Spinal cord (tissue), 10 donors: ENCODE measurements at places on chromosomes 2 and 18.

DNA sequence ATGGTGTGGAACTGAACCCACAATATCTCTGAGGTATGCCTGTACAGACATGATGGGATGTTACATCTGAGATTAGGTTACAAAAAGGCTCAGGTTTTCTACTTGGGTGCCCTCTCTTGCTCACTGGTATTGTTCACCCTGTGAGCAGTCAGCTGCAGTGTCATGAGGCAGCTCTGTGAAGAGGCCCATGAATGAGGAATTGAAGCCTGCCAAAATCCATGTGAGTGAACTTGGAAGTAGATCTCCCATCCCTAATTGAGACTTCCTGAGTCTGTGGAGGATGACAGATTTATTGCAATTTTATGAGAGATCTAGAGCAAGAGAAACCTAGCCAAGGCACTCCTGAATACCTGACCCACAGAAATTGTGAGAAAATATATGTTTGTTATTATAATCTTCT is 404.9 kb upstream of the ZEB2 start:
- DNase-seq = no peak

DNA sequence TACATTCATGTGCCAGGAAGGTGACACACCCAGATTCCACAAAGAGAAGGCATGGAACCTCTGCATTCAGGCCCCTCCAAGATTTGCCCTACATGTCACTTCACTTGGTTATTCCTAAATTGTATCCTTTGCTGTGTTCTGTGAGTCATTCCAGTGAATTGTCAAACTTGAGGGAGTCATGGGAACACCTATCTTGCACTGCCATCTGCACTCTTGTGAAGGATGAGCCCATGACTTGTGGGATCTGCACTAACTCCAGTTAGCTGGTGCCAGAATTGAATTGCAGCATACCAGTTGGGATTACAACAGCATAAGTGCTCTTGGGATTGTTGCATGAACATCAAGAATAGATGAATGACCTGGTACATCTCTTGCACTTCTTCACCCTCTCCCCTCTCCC is 1288.0 kb upstream of the ZEB2 start:
- DNase-seq = no peak

DNA sequence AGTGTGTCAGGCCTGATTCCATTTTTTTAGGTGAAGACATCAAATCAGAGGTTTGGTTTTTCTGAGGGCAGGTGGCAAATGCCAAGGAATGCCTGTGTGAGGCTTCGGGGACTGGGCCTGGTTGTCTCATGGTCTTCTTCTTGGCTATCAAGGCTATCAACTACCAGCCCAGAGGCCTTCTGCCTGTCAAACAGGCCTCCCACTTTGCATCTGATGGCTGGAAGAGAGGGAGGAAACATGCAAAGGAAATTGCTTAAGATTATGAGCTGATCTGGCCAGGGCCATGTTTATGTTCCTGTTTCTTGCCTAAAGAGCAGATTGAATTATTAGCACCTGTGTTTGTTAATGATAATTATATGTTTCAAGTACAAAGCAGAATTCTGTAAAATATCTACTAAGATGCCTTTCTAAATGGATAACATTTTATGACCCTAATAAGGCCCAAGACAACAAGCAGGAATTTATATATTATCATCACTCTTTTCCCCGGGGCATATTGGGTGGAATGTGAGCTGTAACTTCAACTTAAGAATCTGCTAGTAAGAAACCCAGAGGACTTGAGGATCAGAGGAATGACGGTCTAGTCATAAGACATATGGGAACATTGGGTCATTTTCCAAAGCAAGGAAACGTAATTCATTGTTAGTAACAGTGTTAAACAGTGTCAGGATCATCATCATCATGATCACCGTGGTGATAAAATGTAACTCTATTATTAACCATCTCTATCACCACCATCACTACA is 123.2 kb downstream of the LYPD6B start:
- no peak for DNase-seq

DNA sequence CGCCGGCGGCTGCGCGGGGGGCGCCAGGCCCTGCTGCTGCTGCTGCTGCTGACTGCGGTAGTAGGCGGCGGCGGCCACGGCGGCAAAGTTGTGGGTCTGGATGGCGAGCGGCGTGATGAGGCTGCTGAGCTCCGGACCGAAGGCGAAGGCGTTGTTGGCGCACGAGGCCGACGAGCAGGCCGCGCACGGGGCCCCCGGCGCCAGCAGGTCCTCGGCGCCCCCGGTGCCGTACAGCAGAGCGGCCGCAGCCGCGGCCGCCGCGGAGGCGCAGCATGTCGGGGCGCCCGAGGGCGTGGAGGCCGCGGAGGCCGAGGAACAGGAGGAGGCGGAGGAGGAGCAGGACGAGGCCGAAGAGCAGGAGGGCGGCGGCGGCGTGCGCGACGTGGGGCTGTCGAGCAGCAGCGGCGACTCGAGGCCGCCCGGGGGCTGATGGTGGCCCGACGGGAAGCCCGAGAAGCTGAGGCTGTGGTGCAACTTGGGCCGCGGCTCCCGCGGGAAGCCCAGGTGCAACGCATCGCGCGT is 1.8 kb downstream of the ZFP36L2 start:
- no peak for DNase-seq

- DNase-seq = peak; percentile 52
Observed at GRCh38 chr2:134466141-134466540, 212.3 kb downstream of the MGAT5 start.

- DNase-seq = no peak
Observed at GRCh38 chr2:85777441-85777861, 23.7 kb downstream of the ATOH8 start.

- no peak for DNase-seq
Observed at GRCh38 chr2:43406651-43407279, 180.4 kb upstream of the ZFP36L2 start.

- no peak for DNase-seq
Observed at GRCh38 chr2:224970311-224970710, 72.0 kb downstream of the DOCK10 start.

DNA sequence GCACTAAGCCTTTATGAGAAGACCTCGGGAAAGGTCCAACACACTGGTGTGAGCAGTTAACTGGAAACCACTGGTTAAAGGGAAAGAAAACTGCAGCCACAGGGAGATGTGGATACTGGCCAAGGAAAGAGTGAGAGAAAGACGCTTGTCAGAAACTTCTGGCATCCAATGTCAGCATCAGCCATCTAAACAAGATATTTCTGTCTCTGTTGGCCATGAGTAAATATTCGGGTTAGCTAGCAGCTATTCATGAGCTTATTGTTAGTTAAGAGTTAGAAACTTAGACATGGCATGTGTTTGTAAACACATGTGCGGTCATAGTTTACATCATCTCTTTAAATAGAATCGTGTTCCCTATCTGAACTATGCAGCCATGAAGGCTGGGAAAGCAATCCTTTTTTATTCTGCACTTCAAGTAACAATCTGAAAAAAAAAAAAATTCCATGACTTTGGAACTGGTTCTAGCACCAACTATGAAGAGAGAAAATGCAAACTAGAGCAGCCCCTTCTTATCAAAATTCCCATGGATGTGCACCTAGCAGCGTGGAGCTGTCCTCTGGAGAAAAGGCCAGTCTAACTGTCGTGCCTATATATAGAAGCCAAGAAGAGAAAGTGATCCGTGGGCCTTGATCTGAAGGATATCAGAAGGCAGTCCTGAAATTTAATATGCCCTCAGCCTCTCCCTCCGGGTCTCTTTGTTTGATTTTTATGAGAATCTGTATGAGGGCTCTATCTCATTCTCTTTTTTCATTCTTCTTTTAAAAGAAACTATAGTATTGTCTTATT is 84.0 kb upstream of the RFX8 start:
- no peak for DNase-seq

- no peak for DNase-seq
Observed at GRCh38 chr2:164842624-164842966, 972 bp upstream of the COBLL1 start.

DNA sequence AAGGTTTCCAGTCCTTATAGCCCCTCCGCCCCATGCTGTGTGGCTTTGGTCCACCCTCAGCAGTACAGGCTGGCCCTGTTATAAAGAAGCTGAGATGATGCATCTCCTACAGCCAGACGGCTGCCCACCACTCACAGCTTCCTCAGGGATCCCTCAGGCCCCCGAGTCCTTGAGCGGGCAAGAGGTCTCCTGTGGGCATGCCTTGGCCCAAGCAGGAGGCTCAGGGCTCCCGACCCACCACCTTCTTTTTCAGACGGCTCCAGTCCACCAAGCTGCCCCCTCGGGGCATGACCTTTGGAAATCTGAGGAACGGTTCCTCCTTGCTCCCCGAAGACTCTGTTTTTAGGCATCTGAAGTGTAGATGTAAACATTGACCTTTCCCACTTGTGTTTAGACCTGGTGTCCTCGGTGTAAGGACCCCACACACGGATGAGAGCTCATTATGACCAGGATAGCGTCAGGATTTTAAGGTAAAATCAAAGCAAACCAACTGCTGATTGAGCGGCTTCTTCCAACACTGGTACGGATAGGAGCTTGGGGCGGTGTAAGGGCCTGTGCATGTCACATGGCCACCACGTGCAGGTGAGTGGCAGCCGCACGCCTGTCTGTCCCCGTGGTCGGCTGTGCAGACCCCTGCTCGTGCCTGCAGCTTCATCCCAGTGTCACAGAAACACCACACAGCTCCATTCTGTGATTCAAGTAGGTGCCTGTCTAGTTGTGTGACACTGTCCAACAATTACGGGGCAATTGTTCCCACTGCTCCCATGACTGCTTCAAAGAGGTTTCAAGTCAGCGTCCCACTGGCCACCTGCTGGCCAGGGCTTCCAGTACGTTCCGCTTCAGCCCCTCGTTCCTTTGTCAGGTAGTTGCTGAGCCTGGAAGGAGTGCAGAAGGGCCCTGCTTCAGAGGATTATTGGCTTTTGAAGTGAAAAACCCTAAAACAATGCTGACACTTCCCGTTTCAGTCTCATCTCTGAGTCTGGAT is 74.7 kb downstream of the NDUFA10 start:
- DNase-seq = no peak

- no peak for DNase-seq
Observed at GRCh38 chr2:62050456-62051045, 145.1 kb downstream of the COMMD1 start.

GRCh38 chr2:117378653-117379052 is 435.8 kb upstream of the DDX18 start:
- no peak for DNase-seq

DNA sequence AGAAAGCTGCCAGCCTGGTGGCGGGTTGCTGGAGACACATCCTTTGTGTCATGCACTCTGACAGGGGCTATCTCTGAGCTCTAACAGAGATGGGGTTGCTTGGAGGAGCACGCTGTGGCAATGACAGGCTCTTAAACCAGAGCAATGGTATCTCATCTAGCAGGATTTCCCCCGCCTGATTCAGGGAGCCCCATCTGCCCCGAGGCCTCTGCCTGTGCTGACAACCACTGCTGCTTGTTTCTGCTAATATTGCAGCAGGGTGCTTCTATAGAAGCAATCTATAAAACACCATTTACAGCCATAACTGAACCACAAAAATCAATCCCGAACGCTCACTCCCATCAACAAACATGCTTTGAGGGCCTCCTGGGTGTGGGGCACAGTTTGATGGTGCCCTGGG is 12.8 kb upstream of the DNPEP start:
- peak; percentile 49 for DNase-seq

- no peak for DNase-seq
Observed at GRCh38 chr2:22027345-22028005, 903.7 kb downstream of the TDRD15 start.

- no peak for DNase-seq
Observed at GRCh38 chr2:31675485-31675901, 94.8 kb upstream of the SRD5A2 start.

GRCh38 chr2:75518638-75519465 is 41.9 kb downstream of the EVA1A start:
- DNase-seq = no peak

GRCh38 chr2:12759248-12759647 is 42.5 kb downstream of the TRIB2 start:
- no peak for DNase-seq

DNA sequence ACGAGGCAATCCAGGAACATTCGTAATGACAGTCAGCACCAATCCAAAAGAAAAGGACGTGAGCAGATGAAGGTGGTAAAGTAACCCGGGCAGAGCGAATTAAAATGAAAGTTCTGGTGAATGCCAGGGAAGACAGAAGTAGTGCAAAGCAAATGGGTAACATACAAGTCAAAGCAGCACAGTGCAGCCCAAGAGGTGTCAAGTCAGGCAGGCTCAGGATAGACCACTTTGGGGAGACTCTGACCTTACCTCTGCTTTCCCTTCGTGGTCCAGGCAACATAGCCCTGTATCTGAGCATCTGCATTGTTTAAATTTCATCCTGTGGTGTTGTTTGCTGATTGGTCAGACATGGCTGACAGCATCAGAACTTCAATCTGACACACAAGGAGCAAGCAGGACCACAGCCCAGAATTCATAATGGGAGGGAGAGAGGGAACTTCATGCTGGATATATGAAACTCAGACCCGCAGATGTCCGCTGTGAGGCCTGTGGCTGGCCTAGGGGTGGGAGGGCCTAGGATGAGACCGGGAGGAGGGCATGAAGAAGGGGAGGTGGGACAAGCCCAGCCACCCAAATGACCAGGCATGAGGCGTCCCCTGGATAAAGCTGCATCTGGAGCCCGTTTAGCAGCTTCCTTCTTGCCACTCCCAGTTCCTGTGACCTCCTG is 285.7 kb downstream of the TCF4 start:
- peak; percentile 30 for DNase-seq

GRCh38 chr18:3511980-3512379 is 62.0 kb downstream of the TGIF1 start:
- DNase-seq = no peak

GRCh38 chr2:140344838-140345237 is 1564.6 kb upstream of the NXPH2 start:
- DNase-seq = no peak

DNA sequence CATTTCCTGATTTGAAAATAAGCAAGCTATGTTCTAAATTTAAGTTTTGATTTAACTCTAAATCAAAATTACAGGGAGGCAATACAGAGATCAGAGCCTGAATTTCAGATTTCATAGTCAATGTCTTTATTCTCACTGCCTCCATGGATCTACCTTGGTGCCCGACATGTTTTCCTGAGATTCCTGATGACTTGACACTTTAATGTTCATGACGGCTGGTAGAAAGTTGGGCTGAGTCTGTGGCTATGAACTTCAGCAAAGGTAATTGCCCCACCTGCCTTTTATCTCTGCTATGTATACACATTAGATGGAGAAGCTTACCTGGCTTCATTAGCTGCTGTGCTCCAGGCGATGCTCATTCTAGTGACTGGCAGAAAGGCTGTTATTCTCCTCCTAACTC is 1390.5 kb upstream of the CELF4 start:
- no peak for DNase-seq

GRCh38 chr18:30929065-30929464 is 113.5 kb downstream of the DSC3 start:
- DNase-seq = no peak

DNA sequence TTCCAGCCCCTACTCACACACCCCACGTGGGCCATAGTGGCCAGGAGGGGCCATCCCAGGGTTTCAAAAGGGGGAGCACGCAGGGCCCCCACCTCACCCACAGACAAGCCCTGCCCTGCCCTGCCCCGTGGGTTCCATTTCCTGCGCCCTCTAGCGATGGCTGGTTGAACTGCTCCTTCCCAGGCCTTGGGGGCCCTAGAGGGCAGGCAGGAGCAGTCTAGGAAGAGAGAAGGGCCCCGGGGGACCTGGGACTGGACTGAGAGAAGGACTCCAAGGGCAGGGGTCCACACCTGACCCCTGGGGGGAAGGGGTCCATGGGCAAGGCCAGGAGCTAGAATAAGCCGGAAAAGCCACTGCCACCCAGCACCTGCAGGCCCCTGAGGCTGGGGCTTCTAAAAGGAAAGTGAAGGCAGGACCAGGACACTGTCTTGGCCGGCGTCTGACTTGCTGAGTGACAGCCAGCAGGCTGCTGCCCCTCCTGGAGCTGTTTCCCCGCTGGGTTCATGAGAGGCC is 10.1 kb downstream of the CYP26B1 start:
- DNase-seq = peak; percentile 54
